ENCODE measurements at places on chromosomes 11 and 22.

DNA sequence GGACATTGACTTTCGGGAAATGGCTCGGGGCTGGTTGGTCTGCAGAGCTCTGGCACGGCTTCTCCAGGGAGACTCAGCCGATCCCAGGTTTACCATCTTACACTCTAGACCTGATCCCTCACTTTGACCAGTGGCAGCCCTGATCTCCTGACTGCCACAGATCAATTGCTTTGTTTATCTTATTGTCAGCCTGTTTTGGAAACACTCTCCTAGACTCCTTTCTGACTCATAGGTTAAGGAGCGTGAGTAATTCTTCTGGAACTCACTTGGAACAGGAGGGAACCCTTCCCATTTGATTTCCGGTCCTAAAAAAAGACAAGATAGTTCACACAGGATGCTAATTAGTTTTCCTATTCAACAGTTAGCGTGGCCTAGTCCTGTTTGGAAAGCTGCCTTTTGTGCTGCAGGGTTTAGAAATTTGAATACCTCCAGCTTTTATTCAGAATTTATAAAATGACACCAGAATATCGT is 16.0 kb upstream of the BMAL1 start:
- no peak for DNase-seq

DNA sequence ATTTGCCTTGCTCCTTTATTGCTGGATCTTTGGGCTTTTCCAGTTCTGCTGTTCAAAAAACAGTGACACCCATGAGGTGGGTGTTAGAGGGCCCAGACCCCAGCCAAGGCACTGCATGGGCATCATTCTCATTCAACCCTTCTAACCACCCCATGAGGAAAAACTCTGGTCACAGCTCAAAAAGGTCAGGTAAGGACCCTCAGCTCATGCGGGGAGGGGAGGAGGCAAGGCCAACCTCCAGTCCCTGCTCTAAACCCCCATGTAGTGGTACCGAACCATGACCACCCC is 7.4 kb downstream of the GNB1L start:
- DNase-seq = no peak

GRCh38 chr11:36249246-36249645 is 40.0 kb downstream of the COMMD9 start:
- DNase-seq = no peak

DNA sequence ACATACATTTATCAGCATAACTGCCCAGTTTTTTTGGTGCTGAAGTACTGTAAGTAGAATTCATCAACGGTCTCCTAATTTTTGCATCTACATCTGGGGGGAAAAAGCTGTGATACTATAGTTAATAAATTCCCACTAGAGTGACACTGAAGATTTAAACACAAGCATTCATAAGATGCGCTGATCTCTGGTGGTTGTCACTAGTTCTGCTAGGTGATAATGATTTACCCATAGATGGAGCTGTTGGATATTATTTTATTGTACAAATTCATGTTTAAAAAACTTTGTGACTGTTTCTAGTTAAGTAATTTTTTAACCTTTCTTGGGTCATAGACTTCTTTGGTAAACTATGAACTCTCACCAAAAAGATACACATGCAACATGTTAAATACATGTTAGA is 106.6 kb downstream of the EMSY start:
- DNase-seq = no peak

DNA sequence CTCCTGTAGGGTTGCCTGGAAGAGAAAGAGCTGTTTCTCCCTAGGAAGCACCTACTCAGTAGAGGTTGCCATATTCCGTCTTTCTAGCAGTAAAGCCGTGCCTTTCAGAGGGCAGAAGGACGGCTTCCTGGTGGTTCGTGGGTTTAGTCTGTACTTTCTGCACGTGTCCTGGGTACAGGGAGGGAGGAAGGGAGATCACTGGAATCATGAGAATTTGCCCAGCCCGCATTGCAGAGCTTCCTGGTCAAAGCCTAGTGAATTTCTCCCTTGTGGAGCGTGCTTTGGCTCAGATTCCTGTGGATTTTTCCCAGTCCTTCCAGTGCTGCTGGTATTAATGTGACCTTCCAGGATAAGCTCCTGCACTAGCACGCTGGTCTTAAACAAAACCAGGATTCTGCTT is 44.9 kb downstream of the GRAMD1B start:
- DNase-seq = no peak

- no peak for DNase-seq
These were observed 8.7 kb downstream of the CSF2RB start for GRCh38 chr22:36922105-36922608.

DNA sequence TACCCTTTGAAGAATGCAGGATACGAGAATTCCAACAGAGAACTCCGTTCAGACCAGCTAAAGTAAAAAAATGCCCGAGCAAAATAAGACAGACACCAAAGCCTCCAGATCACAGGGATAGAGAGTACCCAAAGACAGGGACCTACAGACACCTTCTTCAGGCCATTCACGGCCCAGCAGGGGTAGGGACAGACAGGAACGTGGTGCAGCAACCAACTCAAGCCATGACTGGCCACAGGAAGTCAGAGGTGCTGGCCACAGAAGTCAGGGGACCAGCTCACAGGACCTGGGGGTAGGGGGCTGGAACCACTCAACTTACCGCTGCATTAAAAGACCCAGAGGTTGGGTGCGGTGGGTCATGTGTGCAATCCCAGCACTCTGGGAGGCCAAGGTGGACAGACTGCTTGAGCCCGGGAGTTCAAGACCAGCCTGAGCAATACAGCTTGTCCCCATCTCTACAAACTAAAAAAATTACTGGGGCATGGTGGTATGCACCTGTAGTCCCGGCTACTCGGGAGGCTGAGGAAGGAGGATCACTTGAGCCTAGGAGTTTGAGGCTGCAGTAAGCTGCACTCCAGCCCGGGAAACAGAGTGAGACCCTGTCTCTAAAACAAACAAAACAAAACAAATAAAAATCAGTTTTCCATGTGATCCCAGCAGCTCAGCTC is 39.9 kb upstream of the COMT start:
- DNase-seq = no peak

- DNase-seq = no peak
These were observed 1078.0 kb downstream of the NTM start for GRCh38 chr11:132448334-132448995.

DNA sequence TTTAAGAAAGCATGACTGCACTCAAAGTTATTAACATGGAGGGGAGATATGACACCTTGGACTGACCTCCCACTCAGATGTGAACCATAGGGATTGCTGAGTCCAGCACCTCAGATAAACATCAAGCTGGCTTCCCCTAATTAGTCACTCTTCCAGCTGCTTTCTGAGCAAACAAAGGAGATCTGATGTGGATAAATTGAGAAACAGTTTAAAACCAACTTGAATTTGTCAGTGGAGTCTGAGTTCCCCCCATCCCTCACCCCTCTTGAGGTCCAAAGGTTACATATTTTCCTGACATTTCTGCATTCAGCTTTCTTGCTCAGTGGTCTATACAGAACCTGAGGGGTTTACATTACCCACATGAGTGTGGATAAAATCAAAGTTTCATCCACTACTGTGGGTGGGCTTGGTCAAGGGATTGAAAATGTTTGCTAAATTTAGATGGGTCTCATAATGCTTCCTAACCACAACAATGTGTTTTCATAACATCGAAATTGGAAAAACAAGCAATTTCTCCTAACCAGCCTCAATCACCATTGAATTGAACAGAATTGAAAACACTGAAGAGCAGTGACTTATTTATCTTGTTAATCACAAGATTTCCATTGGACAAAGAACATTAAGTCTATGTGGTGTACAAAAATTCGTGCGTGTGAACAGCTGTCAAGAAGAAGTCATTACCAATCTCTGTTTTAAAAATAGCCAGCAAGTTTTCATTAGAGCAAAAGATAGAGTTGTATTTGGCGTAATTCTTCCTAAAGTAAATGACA is 292.3 kb downstream of the METTL15 start:
- DNase-seq = no peak

GRCh38 chr22:34210301-34210700 is 290.0 kb upstream of the LARGE1 start:
- no peak for DNase-seq

GRCh38 chr22:27825174-27825573 is 23.6 kb upstream of the MN1 start:
- peak; percentile 10 for DNase-seq

DNA sequence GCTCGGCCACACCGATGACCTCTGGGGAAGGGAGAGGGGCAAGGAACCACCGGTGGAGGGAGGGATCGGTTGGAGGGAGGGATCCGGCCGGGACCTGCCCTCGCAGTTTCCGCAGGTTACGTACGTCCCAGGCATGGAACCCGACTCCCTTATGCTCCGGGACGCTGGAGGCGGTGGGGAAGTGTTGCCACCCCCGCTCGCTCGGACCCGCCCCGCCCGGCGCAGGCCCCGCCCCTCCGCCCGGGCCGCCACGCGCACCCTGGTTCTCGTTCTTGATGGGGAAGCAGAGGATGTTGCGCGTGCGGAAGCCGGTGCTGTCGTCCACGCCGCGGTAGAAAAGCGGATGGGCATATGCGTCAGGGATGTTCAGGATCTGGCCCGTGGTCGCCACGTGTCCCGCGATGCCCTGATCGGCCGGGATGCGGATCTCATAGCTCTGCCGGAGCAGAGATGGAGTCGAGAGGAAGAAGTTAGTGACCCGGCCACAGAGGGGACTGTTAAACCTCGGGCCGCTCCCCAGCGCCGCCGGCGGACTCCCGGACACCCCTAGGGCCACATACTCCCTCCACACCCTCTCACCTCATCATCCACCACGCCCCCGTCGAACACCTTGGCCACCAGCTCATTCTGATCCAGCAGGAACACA is 89.8 kb downstream of the PDE2A start:
- no peak for DNase-seq

- DNase-seq = no peak
These were observed 3.1 kb downstream of the HTR3B start for GRCh38 chr11:113907681-113908080.

- no peak for DNase-seq
These were observed 158.2 kb upstream of the E2F8 start for GRCh38 chr11:19398772-19399527.

GRCh38 chr11:62217191-62217748 is 8.8 kb downstream of the SCGB2A1 start:
- no peak for DNase-seq

- DNase-seq = no peak
These were observed 438.4 kb upstream of the CHORDC1 start for GRCh38 chr11:90661233-90661632.

DNA sequence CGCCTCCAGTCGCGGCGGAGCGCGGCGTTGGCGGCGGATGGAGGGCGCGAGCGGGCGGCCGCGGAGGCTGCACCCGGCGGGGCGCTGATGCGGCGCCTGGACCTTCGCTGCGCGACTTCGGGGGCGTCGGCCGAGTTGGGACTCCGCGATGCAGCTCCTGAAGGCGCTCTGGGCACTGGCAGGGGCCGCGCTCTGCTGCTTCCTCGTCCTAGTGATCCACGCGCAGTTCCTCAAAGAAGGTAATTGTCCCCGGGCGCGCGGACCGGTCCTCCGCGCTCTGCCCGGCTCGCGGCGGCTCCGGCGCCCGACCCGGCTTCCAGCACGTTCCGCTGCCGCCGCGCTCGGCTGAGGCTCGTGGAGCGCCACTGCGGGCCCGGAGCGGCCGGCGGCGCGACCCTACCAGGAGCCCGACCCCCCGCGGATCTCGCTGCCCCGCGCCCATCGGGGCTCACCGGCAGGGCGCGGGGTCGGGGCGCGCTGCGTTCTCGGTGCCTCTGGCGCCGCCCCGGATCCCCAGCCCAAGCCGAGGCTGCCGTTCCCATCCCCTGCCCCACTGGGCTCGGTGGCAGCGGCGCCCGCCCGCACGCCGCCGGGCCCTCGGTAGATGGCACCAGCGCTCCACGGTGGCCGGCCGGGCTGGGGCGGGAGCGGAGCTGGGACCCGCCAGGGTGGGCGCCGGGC is 1251.2 kb downstream of the BRD1 start:
- DNase-seq = no peak

DNA sequence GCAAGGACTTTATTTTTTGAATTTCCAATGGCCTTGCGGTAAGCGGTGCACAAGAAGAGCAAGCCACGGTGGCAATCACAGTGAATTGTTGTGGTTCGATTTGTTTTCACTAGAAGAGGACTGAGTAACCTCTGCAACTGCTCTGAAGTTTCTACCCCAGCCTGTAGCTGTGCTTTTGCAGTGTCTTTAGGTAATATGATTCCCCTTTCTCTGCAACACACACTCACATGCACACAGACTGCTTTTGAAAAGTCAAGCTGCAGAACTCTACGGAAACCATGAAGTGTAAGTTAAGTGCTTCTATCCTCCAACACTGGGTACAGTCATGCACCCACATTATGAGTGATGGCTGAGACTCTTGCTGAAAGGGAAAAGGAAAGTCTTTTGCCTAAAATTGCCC is 38.4 kb downstream of the CD44 start:
- no peak for DNase-seq

- DNase-seq = no peak
These were observed 12.4 kb downstream of the C11orf21 start for GRCh38 chr11:2289350-2289749.

GRCh38 chr11:83938148-83938547 is 652.0 kb upstream of the CCDC90B start:
- no peak for DNase-seq

DNA sequence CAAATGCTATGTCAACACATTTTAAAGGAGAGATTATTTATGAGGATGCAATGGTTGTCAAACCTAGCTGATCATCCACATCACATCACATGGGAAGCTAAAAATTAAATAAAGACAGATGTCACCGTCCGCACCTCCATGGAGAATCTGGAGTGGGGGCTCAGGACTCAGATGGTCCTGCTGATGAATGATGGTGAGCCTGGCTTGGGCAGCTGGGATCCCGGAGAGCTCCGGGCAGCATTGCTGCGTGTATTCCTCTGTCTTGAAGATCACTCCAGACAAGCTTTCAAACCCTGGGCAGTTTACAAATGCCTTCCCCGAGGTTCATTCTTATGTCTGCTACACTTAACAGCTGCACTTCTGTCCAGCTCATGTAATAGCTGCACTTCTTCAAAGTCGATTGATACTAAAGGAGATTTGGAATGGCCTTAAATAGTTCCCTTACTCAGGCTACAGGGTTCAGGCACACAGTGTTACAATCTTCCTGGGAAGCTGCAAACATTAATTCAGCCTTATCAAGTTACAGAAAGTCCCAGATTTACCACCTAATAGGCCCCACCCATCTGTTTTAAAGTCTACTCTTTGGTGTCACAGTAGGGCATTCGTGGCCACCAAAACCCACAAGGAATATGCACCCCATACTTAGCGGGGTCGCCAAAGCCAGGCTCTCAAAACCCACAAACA is 34.7 kb upstream of the CSNK2A3 start:
- no peak for DNase-seq

DNA sequence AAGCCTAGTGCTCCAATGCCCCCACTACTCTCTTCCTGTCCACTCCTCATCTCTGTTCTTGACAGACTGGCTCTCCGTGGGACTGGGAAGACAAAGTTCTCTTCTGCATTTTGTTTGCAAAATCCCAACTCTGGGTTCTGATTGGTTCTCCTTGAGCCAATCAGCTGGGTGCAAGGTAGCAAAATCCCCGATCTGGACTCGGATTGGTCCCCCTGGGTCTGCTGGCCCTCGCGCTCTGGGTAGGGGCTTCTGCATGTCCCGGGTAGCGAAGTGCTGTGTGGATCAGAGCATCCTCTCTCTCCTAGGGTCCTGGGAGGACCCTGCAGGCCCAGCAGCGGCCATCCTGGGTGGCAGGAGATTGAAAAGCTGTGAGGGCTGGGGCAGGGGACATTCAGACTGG is 22.3 kb upstream of the A4GALT start:
- no peak for DNase-seq
